ENCODE measurements at places on chromosomes 11 and 22.

GRCh38 chr22:36197065-36197440 lies 4.6 kb downstream of the APOL4 start:
- DNase-seq = peak; percentile 73

GRCh38 chr22:22366537-22366936 lies 122.0 kb downstream of the VPREB1 start:
- no peak for DNase-seq

- DNase-seq = no peak
Measured at GRCh38 chr22:30296833-30297232, 7.5 kb upstream of the CASTOR1 start.

- DNase-seq = no peak
Measured at GRCh38 chr11:72493426-72494108, 59.2 kb upstream of the CLPB start.

- DNase-seq = no peak
Measured at GRCh38 chr22:39208013-39208680, 36.6 kb downstream of the PDGFB start.

GRCh38 chr11:116162886-116163230 lies 609.9 kb downstream of the BUD13 start:
- DNase-seq = no peak

Data from femur (tissue), 1 donor.